ENCODE measurements at places on chromosomes 2 and 18.
A peak's percentile ranks its signal among the peaks of the same experiment; 100 is the strongest.

DNA sequence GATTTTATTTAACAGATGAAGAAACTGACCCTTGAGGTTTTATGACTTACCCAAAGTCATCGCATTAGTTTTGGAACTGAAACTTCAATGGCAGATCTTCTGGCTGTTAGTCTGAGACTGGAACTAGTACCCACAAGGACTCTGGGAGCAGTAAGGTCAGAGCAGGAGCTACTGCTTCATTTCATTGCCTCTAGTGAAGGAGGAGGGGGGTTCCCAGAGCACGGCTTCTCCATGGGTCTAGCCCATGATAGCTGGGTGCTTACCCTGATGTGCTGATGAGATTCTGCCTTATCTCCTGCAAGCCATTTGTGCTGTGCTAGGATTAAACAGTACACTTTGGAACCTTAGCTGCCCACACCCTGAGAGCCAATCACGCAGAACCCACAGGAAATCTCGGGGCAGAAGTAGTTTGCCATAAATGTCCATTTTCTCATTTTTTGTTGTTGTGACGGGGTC is 5.4 kb upstream of the RNASEH1 start:
- DNase-seq, result no peak

- DNase-seq, result no peak
Observed at GRCh38 chr2:191748059-191748461, 70.1 kb downstream of the NABP1 start.

DNA sequence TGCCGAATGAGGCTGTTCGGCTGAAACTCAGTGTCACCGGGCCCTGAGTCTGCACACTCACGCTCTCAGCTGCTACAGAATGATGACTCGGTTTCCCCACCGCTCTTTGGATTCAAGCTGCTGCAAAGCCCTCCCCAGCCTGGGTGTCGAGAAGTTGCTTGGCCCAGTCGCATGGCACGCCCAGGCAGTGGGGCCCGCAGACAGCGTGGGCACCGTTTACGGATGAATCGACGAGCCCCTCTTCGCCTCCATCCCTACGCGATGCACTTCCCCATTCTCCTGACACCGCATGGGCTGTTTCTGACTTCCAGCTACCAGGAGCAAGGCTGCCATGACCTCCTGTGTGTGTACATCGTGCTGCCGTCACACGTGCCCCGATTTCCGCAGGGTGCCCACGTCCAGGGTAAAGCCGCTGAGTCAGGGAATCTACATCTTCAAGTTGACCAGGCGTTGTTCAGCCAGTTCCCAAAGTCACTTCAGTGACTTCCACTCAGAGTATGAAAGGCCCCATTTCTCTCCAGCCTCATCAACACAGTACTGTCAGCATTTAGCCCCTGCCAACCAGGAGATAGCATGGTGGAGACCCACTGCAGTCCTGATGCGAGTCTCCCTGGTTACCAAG is 60.3 kb upstream of the GPC1 start:
- DNase-seq, result no peak

DNA sequence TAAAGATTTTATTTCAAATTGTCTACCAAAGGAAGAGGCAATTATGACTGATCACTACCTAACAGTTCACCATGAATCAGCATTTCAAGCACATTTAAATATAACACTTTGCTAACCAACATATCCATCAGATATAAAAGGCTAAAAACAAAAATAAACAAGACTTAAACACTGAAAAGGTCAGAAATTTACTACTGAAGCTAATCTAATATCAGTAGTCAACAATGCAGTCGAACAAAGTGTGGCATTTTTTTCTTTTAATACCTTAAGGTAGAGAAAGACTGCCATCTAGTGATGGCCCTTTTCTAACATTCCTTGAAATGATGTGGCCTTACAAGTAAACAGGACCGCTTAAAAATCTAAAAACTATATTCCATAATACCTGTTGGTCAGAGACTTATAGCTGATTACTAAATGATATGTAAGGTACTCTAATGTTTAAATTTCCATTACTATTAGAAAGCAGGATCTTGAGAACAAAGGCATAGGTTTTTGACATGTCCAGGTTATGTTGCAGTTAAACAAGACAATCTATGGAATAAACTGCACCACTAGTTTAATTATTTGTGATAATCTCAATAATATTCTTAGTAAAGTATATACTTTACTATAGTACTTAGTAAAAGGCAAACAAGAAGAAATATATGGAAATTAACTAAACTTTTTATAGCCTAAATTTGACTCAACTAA is 80.0 kb downstream of the EXOC6B start:
- no peak for DNase-seq

- no peak for DNase-seq
Observed at GRCh38 chr18:5527603-5528002, 16.2 kb downstream of the EPB41L3 start.

DNA sequence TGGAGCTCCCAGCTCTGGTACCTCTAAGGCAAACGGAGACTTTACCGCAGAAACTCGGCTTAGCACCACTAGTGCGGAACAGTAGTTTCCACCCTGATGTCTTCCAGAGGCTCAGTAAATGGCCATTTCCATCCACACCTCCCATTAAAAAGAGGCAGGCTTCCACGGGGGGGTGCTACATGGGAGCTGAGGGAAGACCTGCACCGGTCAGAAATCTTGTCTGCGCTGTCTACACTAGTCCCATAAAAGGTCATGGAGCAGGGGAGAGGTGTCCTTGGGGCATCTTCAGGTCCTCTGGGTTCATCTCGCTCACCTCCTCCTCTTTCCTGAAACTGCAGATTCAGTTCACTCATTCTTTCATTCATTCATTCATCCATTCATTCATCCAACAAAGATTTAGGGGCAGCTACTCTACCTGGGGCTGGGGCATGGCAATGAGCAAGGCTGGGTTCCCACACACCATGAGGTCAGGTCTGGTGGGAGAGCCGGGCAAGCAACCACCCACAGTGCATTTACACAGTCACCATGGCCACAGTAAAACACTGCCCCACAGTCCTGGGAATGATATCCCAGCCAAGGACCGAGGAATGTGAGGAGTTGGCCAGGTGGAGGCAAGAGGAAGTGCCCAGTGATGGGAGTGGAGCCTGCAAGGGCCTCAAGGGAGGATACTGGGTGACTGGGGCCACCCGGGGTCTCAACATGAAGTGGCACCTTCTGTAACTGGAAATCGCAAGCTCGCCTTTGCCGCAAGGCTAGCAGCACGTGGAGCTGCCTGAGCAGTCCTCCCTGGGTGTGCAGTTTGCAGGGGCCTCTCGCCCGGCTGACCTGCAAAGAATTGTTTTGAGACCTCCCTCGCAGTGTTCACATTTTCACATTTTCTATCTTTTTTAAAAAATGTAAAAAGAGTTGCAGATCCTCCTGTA is 180.2 kb upstream of the RAB6C start:
- DNase-seq, result no peak

DNA sequence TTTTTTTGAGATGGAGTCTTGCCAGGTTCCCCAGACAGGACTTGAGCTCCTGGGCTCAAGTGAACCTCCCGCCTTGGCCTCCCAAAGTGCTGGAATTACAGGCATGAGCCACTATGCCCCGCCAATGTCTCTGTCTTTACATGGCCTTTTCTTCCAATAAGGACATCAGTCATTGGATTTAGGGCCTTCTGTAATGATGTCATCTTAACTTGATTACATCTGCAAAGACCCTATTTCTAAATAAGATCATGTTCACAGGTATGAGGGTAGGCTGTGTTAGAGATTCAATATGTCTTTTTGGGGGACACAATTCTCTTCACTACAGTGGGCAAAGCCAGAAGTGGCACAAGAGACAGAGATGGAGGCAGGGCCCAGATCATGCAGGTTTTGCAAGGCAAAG is 68.1 kb downstream of the PMAIP1 start:
- DNase-seq, result no peak

DNA sequence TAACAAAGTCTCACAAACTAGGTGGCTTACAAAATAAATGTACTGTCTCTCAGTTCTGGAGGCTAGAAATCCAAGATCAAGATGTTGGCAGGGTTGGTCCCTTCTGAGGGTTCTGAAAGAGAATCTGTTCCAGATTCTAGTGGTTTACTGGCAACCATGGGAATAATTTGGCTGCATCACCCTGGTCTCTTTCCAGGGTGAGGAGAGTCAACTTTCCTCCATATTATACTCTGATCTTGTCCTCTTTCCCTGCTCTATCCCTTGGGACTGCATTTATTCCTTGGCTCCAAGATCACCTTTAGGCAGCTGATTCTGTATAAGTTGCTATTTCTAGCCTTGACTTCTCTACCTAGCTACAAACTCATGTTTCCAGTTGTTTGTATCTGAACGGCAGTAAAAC is 35.2 kb downstream of the SLC40A1 start:
- no peak for DNase-seq

GRCh38 chr2:32463110-32463509 is 106.3 kb downstream of the BIRC6 start:
- no peak for DNase-seq

DNA sequence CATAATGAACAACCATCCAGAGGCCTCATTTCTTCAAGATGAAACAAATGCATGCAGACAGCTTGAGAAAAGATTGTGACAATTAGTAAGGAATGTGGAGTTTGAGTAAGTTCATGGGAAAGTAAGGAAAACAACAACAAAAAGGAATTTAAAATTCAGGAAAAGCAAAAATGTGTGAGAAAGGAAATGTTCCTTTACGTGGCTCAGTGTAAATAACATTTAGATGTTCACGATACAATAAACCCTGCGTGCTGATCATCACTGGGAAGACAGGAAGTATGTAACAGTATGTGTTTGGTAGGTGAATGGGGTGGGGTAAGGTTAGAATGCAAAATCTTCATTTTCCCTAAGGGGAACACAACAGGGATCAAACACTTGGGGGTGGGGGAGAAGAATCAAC is 72.7 kb downstream of the TRIP12 start:
- DNase-seq, result peak; percentile 26

- DNase-seq, result no peak
Observed at GRCh38 chr18:22346401-22346952, 71.2 kb downstream of the CTAGE1 start.

DNA sequence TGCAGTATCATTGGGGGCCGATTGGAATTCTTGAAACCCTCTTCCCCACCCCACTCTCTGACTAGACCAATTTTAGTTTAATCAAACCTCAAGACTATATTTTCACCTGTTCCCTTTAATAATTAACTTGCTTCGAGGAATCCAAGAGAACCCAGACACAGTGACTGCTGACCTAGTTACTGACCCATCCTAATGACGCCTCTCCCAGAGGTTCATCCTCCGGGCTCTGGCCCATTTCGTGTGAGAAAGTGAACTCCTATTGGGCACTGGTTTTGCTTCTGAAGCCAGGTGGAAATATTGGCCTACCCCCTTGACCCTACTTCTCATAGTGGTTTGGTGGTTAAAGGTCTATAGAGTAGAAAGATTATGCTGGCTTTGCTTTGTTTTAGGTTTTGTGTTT is 39.9 kb downstream of the RPL37A start:
- no peak for DNase-seq

DNA sequence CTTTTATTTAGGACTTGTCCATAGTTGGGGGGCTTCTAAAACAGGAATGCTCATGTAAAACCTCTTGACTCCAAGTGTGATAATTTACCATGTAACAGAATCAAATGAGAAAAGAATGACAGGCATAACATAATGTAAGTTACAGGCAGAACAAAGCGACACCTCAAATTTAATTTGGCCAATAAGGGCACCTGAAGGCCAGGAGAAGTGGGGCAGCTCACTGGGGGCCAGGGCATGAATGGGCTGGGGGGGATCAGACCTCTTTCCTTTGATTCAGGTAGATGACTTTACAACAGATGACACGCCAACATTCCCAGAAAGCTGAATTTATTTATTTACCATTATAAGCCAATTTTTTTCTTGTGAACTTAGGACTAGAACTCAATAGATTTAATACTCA is 14.5 kb downstream of the MOCOS start:
- DNase-seq, result no peak

DNA sequence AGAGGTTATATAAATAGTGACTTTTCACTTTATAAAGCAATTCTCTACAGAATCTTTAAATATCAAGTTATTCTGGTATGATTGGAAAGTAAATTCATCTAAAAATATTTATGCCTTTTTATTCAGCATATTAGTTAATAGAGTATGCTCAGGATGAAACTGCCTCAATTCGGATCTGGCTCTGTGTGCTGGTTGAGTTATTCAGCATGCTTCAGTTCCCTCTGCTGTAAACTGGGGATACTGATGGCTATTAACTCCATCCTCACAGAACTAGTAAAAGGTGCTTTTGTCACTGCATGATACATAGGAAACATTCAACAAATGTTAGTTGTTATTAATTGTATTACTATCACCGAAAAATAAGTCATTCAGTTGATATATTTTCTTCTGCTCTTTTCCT is 250.3 kb downstream of the NRXN1 start:
- DNase-seq, result no peak

GRCh38 chr2:141595316-141595920 is 535.4 kb downstream of the LRP1B start:
- no peak for DNase-seq

GRCh38 chr2:179691235-179691634 is 170.2 kb downstream of the ZNF385B start:
- no peak for DNase-seq

DNA sequence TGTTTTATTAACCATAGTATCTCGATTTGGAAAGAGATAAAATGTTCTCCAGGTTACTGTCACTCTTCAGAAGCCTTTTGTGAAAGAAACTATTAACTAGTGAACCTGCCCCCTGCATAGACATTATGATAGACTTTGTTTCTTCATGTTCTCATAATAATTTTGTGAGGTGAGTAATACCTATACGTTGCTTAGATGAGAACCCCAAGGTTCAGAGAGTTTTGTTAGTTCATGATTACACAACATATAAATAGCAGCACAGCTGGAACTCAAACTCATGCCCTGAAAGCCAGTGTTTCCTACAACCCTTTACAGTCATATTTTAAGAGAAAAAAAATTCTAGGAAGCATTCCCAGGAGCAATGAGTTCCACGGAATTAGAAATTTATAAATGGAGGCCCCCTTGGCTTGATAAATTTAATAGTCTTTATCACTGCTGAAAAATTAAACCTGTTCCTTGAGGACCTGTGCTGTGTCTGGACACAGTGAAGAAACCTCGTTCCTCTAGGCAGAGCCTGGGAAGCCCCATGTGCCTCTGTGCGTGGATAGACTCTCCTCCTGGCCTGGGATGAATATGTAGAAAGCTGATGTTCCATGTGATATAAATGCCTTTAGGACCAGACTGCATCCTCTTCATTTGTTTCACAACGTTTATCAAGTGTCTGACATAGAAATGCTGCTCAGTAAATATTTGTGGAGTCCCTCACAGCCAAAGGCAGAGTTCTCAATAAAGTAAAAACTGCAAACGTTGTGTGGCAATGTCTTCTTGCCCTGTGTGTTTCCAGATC is 1257.0 kb upstream of the GYPC start:
- no peak for DNase-seq

- no peak for DNase-seq
Observed at GRCh38 chr18:33833842-33834241, 255.8 kb downstream of the ASXL3 start.

- DNase-seq, result no peak
Observed at GRCh38 chr2:31249009-31249690, 15.2 kb downstream of the EHD3 start.

- DNase-seq, result no peak
Observed at GRCh38 chr2:154182008-154182407, 310.3 kb downstream of the GALNT13 start.

DNA sequence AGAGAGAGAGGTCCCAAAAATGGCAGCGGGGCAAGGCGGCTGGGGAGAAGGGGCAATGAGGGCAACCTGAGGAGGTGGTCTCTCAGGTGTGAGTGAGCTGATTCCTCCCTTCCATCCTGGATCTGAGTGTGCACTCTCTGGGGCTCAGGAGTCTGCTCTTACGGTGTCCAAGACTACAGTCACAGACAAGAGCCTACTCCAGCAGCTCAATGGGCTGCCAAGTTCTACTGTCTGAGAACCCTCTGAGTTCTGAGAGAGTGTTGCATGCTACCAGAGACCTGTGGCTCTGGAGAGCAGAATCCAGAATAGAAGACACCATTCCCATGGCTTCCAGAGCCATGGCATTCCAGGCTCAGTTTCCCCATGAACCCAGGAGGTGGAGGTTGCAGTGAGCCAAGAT is 7.1 kb upstream of the PAX8 start:
- no peak for DNase-seq

Measured in CD4-positive, alpha-beta T cell (primary cell).